ENCODE measurements at places on chromosomes 6 and 20.

DNA sequence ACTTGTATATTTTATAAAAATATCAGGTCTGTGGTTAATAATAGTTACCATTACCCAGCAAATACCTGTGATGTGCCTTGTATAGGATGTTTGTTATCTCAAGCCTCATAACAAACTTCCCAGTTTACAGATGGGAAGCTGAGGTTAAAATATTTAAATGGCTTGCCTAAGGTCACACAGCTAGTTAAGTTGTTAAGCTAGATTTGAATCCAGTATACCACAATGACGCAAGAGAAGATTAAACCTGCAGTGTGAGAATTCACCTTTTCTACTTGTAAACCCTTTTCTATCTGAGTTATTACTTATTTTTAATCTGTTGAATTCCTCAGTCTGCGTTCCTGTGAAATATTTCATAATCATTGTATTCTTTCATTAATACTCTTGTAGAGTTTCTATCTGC, 4.9 kb downstream of the DSP start:
- no peak for DNase-seq

DNA sequence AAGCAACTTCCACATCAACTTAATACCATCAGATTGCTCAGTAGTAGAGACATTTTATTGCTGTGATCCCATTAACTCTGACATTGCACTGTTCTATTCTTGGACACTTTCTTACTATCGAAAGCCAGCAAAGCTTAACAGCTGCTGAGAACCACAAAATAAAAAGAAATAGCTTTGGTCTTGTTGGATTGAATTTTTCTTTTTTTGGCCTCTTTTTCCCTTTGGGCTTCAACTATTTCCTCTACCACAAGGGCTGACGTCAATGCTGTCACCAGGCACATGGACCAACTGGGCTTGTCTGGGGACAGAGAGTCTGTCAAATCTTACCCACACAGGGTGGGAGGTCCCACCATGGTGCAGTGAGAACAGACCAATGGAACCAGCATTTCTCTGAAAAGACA, 63.4 kb upstream of the ENPP5 start:
- DNase-seq: no peak

DNA sequence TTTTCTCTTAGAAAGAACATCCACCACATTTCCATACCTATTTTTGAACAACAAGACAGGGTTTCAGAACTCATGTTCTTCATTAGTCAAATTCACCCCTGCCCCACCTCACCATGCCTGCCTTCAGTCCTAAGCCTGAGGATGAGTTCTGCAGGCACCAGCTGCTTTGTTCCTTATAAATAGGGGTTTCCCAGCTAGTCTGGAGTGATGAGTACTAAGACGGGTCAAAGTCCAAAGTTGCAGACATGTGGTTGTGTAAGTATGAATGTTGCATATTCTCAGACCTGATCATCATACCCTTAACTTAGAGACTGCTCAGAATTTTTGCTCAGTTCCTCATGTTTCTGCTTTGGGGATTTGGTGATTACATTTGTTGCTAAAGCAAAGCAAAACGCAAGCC, 257.7 kb upstream of the CDYL start:
- no peak for DNase-seq

DNA sequence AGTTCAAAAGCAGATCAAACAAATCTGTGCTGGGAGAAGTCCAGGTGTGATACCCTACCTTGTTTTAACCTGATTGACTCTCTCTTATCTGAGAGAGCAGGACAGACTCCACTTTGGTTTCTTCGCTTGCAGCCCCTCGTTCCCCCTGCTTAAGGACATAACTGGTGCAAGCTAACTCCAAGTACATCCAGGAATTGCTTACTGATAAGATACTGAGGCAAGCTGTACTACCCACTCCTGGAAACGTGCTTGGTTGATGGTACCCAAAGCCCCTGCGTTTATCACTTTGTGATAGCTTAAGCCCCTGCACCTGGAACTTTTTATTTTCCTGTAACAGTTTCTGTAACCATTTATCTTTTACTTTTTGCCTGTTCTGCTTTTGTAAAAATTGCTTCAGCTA, 157.0 kb upstream of the OLIG3 start:
- DNase-seq: no peak

- no peak for DNase-seq
Measured at GRCh38 chr6:100099189-100100074, 105.4 kb upstream of the MCHR2 start.

- no peak for DNase-seq
Measured at GRCh38 chr20:38674765-38675133, 49.5 kb upstream of the SLC32A1 start.

DNA sequence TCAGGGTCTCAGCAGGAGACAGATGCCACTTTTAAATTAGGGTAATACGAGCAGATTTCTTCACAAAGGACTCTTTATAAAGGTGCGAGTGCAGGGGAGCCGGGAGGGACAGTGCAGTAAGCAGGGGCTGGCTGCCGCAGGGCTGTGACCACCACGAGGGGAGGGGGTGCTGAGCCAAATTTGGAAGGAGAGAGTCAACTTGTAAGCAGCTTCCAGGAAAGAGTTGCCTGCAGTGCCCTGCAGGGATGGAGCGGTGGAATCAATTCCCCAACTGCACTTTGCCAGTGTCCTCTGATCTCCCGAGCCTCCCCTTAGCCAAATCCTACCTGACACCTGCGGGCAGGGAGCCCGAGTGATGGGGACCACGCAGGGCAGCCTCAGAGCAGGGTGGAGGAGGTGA, 13.9 kb upstream of the CCDC167 start:
- no peak for DNase-seq
